ENCODE measurements at places on chromosomes 12 and 14. TPM values are rescaled to one million over a fixed set of nuclear protein-coding genes. Genes with fewer than 3 reads are reported as not detected.

CRIP2 gene
- total RNA-seq = 101 TPM

GALNT6 gene
- 45.7 TPM for total RNA-seq

CCDC60 gene
- 3.1 TPM for total RNA-seq

VRTN gene
- total RNA-seq = not detected

PTCSC3 gene
- not detected for total RNA-seq

- DNase-seq = no peak
Measured at GRCh38 chr12:6333566-6333965, 8.3 kb downstream of the TNFRSF1A start.

GRCh38 chr12:118344829-118345228 lies 27.9 kb downstream of the TAOK3 start:
- no peak for DNase-seq

- no peak for DNase-seq
Measured at GRCh38 chr14:62916551-62916950, 128.7 kb downstream of the KCNH5 start.

DNA sequence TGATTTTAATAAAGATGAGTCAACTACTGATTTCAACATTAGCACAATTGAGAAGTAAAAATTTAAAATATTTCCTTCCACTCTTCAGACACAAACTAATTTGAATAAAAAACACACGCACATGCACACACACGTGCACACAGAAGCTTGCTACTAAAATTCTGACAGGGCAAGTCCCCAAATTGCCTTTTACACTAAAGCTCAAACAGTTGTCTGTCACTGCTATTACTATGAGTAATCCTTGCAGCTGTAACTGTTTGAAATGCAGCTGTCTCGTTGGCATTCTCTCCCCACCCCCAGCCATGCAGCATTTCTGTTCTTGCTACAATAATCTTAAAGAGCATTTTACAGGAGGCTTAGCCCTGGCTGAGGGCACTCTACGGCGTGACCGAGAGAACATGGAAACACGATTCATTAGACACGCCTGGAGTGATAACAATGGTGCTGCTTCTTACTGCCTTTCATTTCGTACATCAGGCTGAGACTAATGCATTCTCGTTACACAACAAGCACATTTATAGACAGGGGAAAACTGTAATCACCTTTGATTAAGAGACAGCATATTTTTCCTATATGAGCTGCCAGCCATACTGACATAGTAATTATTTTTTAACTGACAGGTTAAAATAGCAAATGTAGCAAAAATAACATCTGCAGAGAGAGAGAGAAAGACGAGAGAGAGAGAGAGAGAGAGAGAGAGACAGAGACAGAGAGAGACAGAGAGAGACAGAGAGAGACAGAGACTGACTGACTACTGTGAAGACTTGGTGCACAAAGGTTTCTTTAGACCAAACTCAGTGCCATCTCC lies 153.8 kb downstream of the MED13L start:
- DNase-seq = peak; percentile 50

DPPA3 gene
- not detected for total RNA-seq

TROAP gene
- total RNA-seq = 10.3 TPM

- no peak for DNase-seq
Measured at GRCh38 chr12:82659343-82660207, 27.1 kb upstream of the TMTC2 start.

GRCh38 chr12:14825256-14825655 lies 11.3 kb upstream of the SMCO3 start:
- no peak for DNase-seq

NEDD1 gene
- 25.5 TPM for total RNA-seq

ZNF891 gene
- total RNA-seq = 0.63 TPM

GRCh38 chr14:38705220-38705619 lies 397.8 kb downstream of the SEC23A start:
- DNase-seq = no peak

GRCh38 chr14:44438221-44438620 lies 68.9 kb downstream of the FSCB start:
- no peak for DNase-seq

KCNH3 gene
- total RNA-seq = 0.41 TPM

IL22 gene
- total RNA-seq = not detected

- DNase-seq = no peak
Measured at GRCh38 chr14:75277815-75278421, 710 bp upstream of the FOS start.

GRCh38 chr12:107684990-107685359 lies 624 bp upstream of the PWP1 start:
- no peak for DNase-seq

DNA sequence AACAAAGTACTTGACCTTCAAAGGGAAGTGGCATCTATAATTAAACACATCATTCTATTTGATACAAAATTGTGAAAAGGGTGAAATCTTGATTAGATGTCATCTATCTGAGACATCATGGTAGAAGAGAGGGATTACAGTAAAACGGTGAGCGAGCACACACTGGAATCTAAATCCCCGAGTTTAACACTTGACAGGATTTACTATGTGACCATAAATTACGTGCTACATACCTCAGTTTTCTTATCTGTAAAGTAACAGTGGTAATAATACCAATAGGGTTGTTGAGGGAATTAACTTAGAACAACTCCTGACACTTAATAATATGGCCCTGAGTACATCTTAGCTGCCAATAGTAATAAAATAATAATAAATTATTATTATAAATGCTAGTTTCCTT lies 13.3 kb downstream of the USP44 start:
- no peak for DNase-seq

GLIPR1L2 gene
- 0.29 TPM for total RNA-seq

PZP gene
- total RNA-seq = not detected

NEUROD4 gene
- not detected for total RNA-seq

ZFHX2 gene
- 2.6 TPM for total RNA-seq

- DNase-seq = no peak
Measured at GRCh38 chr12:67222302-67222701, 46.9 kb upstream of the CAND1 start.

DNA sequence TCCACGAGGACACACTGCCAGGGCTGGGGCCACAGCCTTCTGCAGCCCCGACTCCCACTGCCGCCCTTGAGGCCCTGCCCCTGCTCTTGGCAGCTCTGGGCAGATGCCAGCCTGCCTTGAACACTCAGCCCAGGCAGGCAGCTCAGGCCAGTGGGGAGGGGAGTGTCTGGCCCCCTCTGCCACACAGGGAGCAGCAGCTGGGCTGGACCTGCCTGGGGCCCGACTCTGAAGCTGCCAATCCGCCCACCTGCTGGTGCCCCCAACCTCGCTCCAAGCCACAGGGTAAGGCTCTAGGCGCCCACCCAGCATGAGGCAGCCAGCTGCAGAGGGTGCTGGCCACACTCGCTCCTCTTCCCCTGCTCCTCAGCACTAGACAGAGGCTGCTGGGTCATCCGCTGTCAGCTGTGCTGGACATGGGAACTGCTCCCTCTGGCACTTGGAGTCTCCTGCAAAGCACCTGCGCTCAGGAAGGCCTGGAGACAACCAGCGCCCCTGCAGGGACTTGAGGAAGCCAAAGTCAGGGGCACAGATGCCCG lies 24.6 kb upstream of the NUDT14 start:
- no peak for DNase-seq

DNA sequence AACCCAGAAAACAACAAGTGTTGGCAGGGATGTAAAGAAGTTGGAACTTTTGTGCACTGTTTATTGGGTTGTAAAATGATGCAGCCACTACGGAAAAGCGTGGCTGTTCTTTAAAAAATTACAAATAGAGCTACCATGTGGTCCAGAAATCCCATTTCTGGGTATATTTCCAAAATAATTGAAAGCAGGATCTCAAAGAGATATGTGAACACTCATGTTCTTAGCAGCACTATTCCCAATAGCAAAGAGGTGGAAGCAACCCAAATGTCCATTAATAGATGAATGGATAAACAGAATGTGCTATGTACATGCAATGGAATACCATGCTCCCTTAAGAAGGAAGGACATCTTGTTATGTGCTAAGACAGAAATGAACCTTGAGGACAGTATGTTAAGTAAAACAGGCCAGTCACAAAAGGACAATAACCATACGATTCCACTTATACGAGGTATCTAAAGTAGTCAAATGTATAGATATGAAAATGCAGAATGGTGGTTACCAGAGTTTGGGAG lies 249.5 kb downstream of the PHLDA1 start:
- DNase-seq = no peak

DNA sequence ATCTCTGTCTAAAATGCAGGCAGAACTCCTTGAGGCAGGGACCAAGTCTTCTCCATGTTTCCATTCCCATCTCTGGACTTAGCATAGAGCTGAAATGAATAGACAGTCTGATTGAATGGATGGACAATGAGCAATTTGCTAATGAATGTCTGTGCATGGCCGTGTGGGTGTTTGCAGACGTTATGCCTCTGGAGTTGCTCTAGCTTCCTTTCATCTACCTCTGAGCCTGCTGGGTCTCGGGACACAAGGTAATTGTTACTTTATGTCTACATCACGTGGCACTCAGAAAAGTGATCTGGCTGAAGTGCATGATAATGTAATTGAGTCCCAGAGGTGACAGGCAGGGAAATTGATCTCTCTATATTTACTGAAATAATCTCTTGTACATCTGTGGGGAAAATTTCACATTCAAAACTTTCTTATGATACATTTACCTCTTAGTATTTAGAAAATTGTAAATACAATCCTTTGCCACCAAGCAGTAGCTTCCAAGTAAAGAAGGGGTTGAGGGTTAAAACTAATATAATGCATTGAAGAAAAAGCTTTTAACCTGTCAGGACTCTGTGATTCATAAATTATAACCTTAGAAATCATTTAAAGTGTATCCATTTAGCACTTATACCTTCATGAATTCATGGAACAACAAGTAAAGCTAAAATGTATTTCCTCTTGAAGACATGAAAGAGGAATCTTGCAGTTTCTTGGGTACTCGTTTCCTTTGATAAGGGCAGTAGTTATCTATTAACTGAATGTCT lies 424.1 kb downstream of the APAF1 start:
- DNase-seq = no peak

FITM1 gene
- total RNA-seq = not detected

DNA sequence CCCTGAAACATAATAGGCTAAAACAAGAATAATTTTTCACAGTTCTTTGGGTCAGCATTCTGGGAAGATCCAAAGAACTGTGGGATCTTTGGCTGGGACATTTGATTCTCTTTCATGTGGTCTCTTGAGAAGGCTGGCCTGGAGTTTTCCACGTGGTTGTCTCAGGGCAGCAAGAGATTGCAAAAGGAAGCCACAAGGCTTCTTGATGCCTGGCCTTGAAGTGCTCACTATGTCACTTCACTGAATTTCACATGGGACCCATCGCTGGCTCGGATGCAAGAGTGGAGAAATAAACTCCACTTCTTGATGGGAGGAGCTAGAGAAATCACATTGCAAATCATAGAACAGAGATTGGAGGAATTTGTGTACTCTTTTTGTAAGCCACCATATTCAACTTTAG lies 343.4 kb downstream of the MED13L start:
- DNase-seq = no peak

Data from kidney epithelial cell (primary cell).